NCI-H1694 (cell line): ENCODE measurements at places on chromosomes 2 and 18.

DNA sequence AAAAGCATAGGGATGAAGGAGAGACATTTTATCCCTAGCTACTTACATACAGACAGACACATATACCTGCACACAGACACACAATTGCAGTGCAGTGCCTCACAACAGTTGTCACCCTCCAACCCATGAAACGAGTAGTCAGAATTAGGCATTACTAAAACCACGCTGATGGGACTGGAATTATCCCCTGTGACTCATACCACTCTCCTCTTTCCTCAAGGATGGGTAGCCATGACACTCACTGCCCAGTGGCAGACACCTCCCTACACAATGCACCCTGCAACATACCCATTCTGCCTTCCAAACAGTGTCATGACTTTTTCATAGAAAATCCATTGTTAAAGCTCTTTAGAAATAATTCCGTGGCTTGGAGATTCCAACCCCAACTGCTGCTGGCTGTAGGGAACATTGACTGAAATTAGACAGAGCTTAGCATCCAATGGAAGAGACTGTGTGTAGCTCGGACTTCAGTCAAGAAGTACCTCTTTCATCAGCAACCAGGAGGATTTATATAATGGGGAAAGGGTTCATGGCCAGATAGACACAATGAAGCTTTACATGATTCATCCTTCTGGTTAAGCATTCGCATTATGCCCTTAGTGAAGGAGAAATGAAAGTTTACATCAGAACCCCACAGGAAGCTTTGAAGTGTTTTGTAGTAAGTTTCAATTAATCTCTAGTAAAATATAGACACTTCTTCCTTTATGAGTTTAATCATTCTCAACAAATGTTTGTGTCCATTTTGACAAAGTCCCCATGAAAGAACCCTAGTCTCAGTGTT, 155.2 kb downstream of the FBXO15 start:
- no peak for DNase-seq

DNA sequence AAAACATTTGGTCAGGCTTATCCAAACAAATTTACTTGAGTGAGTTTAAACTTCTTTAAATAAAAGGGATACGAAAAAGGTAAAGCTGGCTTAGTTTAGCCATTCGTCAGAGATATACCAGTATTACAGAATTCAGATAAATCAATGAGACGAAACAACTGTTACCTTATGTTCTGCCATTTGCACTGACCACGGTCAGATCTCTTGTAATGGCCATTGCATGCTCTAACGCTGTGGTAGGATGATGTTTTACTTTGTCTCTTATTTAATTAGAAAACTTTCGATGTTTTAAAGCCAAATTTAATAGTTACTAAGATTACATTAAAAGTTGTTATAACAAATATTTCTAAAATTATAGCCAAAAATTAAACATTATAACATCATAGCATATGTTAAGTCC, 1.5 kb downstream of the C18orf54 start:
- DNase-seq, result no peak

DNA sequence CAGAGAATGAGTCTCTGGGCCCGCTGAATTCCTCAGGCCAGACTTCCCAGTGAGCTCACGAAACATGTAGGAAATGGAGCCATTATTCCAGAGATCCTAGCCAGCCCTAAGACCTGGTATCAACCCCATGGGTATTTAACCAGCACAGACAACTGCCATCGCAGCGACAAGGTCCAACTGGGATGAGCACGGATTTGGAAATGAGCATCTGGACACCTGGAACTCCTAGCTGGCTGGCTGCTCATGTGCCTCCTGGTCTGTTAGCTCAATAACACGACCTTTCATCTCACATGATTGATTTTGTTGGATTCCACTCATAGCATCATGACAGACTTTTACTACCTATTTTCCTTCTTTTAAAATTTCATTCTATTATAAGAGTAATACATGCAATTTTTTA, 51.0 kb downstream of the POU3F3 start:
- no peak for DNase-seq

- no peak for DNase-seq
Measured at GRCh38 chr2:90076311-90076710, 1384.8 kb downstream of the RPIA start.

DNA sequence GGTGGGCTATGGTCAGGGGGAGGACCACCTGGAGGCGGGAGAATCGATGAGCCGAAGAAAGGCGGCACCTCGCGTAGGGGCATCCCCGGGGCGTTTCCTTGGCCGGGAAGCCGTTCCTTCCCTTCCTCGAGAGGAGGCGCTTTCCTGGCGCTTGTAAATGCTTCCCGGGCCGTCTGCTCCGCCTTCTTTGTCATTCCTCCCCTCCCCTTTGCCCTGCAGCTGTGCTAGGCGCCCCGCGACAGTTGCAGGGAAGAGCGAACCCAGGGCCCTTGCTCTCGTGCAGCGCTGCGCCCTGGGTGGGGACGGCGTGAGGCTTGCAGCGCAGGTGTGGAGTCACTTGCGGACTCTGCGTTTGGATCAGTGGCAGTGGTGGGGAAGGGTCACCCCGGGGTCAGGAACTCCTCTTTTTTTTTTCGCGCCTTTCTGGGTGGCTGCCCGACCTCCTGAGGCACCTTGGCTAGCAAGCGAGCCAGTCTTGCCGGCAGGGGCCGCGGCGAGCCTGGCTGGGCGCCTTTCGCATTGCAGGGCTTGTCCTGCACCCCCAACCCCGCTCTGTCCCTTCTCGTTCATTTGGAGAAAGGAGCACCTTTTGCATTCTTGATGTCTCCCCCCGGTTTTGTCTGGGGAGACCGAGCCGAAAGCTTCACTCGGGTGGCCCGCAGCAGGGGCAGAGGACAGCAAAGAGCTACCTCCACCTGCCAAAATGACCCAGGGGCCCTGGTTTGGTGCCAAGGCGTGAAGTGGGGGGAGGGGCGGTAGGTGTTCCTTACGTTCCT, 858 bp downstream of the KCNS3 start:
- peak; percentile 97 for DNase-seq
